ENCODE measurements at places on chromosomes 5 and 9. TPM values are rescaled to one million over a fixed set of nuclear protein-coding genes. Genes with fewer than 3 reads are reported as not detected.

DNA sequence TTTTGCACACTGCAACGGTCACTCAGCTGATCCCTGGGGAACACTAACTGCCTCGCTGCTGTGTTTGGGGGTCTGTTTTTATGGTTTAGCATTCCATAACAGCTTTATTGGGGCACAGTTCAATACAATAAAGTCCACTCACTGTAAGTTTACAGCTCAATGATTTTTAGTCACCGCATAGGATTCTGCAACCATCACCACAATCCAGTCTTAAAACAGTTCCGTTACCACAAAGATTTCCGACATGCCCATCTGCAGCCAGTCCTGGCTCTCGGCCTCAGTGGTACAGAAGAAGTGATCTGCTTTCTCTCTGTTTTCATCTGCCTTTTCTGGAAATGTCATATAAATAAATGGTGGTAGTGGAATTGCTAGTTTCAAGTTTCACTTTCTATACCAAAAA is 23.6 kb downstream of the OR2V2 start:
- DNase-seq, result peak; percentile 69

The GRIN3A gene
- not detected for total RNA-seq

- DNase-seq, result no peak
These were observed at the start of gene DND1 for GRCh38 chr5:140673187-140673976. Gene DND1, minus strand, starts transcription at chr5:140673576. Its CDS starts 34 bp downstream, at chr5:140673542.

DNA sequence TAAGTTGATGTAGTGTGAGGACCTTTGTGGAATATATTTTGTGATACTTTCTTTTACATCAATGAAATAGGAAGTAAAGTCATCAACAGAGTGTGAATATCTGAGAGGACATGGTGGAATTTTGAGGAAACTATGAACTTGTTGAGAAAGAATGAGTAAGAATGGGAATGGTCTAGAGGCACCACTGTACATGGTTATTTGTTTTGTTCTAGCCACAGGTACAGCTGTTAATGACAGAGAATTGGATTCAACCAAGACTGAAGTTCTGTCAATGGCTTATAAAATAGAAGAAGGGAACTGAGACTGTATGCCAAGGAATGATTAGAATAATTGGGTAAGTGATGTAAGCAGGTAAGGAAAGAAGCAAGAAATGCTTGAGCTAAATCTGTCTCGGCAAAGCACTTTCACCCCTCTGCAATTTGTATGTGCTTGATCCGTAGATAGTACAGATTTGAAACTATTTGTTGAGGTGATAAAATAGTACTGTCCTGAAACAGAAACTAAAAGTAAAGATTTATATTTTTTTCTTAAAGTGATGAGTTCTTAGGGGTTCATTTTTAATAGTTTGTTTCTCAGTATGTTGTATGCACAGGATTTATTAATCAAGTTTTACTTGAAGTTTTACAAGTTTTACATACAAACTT is 468.8 kb upstream of the SMC2 start:
- no peak for DNase-seq

The RANBP17 gene
- 7.1 TPM for total RNA-seq

The TRAF1 gene
- 13.2 TPM for total RNA-seq

The QRFP gene
- not detected for total RNA-seq

The TXNDC8 gene
- not detected for total RNA-seq

The BNC2 gene
- 1.5 TPM for total RNA-seq

- no peak for DNase-seq
These were observed 4.2 kb downstream of the LCN1 start for GRCh38 chr9:135525241-135526088.

GRCh38 chr5:158135682-158136179 is 276.8 kb upstream of the CLINT1 start:
- DNase-seq, result no peak

- DNase-seq, result no peak
These were observed 285.7 kb downstream of the DNAH5 start for GRCh38 chr5:13658761-13659160.

DNA sequence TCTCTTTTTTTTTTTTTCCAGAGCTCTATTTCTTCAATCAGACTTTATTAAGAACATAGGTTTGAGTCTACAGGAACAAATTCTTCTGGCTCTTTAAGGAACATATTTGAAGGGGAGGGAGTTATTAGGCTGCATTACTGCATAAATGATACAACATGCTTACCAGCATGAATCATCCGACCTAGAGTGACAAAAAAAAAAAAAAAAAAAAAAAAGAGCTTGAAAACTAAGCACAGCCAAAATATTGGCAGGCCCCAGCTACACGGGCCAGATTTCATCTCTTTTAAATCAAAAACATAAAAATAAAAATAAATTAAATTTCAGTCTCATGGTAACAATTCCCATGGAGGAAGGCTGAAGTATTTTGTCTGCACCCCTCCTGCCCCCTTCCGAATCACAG is 26.3 kb downstream of the MSX2 start:
- no peak for DNase-seq

- no peak for DNase-seq
These were observed 460.8 kb downstream of the ENC1 start for GRCh38 chr5:74179701-74180100.

The TMEM167A gene
- 40.2 TPM for total RNA-seq

DNA sequence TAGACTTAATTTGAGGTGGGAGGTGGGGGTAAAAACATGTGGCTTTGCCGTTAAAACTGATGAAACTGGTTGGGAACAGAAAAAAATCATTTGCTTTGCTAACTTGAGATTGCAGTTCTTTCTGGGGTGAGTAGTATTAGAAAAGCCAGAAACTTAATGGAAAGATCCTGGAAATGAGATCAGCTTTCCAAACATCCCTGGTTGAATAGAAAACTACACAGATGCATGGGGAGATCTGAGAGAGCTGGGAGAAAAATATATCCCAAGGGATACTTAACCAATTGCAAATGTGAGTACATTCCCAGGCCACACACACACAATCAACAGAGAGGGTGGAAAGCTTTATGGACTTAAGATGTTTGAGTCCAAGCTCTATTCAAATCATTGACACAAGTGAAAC is 222.3 kb downstream of the YTHDC2 start:
- no peak for DNase-seq

DNA sequence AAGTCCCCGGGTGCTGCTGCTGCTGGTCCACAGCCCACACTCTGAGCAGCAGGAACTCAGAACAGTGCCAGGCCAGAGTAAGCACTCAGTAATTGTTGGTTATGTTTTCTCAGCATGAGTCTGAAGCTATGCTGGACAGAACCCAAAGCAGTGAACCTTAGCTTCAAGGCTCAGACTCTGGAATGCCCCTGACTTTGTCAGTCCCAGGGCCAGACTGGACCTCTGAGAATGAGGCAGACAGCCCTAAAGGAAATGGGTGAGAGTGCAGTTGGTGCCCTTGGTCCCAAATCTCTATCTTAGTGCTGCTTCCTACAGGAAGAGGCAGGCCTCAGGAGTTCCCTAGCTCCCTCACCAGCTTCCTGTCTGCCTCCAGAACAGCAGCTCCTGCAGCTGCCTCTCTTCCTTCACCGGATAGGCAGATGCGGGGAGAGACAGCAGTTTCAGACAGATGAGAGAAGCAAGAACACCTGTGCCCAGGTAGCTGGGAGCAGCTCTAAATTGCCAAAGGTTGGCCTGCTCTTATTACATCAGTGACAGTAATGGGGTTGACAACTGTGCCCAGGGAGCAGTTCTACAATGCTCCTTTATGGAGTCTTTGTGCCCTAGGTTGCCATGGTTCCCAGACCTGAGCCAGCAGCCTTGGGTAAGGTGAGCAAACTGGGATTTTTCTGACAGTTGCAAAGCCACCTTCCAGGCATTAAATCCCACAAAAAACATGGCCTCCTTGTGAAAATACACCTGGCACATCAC is 82.2 kb upstream of the CXCL14 start:
- peak; percentile 34 for DNase-seq

DNA sequence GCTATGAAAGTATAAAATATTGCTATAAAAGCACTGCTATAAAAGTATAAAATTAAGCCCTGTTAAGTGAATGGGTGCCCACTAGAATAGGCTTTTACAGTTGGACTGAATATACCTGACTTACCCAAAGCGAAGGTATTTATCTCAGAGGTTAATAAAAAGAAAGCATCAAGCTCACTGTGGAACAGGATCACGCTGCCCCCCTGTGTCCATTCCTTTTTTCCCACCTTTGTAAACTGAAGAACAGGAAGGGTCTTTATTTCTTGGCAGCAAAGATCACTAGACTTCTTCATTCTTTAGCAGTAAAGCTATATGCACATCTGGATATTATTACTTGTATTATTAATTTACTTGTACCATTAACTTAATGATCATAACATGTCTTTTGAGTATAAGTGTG is 22.1 kb upstream of the PLPP6 start:
- no peak for DNase-seq

- DNase-seq, result no peak
These were observed 25.9 kb upstream of the ASPN start for GRCh38 chr9:92508018-92508820.

- DNase-seq, result peak; percentile 98
These were observed 2.5 kb upstream of the ZNF367 start for GRCh38 chr9:96420468-96421219.

- no peak for DNase-seq
These were observed 306.1 kb downstream of the KIAA0825 start for GRCh38 chr5:94312298-94312697.

- no peak for DNase-seq
These were observed 198.9 kb downstream of the CYLC2 start for GRCh38 chr9:103193992-103194391.

- no peak for DNase-seq
These were observed 13.3 kb downstream of the MYOZ3 start for GRCh38 chr5:150674341-150674821.

GRCh38 chr5:127899214-127899610 is 184.4 kb upstream of the SLC12A2 start:
- no peak for DNase-seq

DNA sequence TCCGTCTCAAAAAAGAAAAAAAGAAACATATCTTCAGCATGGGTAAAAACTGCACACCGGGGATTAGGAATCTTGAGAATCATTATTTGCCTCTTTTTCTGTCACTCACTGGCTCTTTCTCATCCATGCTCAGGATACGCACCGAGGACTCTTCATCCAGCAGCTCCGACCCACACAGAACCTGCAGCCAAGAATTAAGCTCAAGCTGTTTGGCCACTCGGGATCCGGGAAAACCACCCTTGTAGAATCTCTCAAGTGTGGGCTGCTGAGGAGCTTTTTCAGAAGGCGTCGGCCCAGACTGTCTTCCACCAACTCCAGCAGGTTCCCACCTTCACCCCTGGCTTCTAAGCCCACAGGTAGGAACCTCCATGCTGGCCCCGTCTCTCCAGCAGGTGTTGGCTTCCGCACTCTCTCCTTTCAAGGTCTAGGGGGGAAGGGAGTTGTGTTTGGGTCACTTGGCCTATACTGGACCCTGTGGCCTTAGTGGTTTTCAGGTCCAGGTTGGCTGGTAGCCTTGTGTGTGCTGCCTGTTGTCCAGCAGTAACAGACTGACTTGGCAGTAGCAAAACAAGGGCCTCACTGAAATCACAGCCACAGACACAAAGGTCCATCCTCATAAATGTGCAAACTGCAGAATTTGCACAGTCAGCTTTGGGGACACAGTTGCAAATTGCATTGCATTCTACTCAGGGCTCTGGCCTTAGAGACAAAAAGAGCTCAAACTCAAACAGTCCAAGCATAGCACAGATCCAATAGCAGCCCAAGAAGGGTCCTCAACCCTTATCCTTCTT is 44.5 kb upstream of the CTSL start:
- DNase-seq, result no peak

The CDC42SE2 gene
- total RNA-seq, result 36.6 TPM

- DNase-seq, result no peak
These were observed 6.4 kb downstream of the NEURL1B start for GRCh38 chr5:172647352-172648012.

DNA sequence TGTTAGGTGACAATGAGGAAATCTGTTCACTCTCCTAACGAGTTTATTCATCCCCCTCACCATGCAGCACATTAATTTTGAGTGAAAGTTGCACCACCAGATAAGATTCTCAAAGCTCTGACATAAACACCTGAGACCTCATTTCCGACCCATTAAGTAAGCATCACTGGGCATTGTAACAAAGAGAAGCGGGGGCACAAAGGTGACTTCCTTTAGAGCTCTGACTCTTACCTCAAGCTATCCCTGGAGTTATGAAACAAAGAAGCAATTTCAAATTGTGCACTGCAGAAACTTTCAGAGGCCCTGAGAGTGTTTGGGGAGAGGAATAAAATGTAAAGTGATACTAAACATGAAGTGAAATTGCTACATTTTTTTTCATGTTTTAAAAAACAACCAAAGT is 29.5 kb downstream of the C5orf15 start:
- DNase-seq, result no peak

DNA sequence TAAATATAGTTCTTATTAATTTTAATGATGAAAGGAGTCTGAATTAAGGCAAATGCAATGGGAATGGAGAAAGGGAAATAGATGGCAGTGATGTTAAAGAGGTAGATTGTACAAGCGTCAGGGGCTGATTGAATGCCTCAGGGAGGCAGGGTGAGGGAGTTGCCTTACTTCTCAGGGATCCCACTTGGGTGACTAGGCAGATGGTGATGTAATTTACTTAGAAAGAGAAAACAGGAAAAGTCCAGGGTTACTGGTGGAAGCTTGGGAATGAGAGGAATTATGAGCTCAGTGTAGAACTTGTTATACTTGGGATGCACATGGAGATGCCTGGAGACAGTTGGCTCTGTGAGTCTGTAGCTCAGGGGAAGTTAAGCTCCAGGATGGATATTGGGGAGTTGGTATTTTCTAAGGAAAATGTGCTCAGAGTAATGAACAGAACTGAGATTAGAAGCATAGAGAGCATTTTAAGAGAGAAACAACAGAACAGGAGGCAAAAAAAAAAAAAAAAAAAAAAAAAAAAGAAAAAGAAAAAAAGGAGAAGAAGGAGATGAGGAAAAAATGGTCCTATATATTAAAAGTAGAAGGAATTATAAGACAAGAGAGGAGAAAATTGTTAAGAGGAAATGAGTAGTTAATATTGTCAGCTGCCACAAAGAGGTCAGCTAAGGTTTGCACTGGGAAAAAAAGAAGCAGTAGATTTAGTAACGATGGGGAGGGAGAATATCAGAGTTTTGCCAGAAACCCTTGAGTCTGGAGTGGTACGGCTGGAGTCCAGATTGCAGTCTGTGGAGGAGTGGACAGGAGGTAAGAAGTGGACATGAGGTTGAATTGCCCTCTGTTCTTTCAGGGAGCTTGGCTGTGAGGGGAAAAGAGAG is 88.0 kb upstream of the ELL2 start:
- DNase-seq, result peak; percentile 71

The SPAG8 gene
- total RNA-seq, result not detected

DNA sequence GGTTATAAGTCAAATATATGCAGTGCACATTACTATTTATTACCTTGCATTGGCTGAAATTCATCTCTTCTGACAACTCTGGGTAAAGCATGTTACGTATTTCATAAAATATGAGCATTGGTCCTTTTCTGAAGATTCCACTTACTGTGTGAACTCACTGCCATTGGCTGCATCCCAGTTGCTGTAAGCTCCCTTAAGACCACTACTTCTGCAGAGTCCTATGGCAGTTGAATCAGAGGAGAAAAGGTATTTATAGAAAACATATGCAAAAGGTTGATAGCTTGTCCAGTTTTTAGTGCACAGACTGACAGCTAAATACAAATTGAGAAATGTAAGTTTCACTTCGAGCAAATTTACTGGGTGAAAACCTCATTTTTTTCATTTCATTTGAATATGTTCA is 394.6 kb upstream of the ARRDC3 start:
- DNase-seq, result no peak
